ENCODE measurements at places on chromosomes 11 and 22. TPM values are rescaled to one million over a fixed set of nuclear protein-coding genes. Genes with fewer than 3 reads are reported as not detected.

GTSE1 gene
- 45.4 TPM for total RNA-seq

GPR152 gene
- not detected for total RNA-seq

SLCO2B1 gene
- 0.57 TPM for total RNA-seq

DNA sequence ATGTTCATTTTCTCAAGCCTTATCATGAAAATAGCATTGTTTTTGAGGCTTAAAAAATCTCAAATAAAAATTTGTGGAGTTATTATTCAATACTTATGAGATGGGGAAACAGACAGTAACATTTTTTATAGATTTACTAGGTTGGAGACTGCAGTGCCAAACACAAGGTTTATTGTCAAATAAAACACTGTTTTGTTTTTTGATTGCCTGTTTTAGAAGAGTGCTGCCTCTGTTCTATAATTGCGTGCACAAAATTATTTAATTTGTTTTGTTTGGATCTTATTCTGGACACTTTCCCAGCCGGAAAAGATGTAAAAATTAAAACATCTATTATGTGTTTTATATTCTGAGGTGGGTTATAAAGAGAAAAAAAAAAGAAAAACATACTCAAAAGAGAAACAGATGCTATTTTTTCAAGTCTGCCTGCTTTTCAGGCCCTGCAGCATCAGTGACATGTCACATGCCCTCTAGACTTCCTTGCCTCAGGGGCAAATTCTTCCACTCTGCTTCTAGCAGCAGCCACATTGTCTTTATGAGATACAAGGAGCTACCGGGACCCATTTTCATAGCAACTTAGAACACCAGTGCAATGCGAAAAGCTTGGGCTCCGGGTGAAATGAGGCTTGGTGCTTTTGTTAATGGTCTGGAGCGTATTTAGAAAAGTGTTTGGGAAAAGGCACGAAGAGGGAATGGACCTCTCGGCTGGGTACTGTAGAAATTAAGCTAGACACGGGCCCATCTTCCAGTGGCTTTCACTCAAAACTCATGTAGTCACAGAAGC, 77.5 kb downstream of the EFCAB6 start:
- H3K4me1 ChIP-seq = no peaks in the 10 kb centered on the region
- DNase-seq = no peak
- no peaks in the 10 kb centered on the region for H3K36me3 ChIP-seq
- no peaks in the 10 kb centered on the region for H3K27me3 ChIP-seq
- no peak overlapping the region for H3K4me3 ChIP-seq
- no peak overlapping the region for H3K27ac ChIP-seq

DNA sequence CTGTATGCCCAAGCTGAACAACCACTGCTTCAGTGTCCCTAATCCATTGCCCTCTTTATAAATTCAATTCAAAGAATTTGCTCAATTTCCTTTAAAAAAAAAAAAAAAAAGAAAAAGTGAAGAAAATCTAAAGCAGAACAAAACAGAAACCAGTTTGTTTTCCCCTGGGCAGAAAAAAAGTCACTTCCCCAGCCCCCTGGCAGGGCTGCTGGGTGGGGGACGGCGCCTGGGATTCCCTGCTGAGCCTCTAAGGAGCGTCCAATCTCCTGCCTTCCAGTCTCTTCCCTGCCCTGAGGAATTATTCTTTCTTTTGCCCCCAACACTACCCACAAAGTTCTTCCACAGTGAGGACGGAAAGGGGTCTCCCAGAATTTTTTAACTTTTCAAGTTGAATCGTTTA, 23.9 kb downstream of the DKK3 start:
- peaks cover 13% of the 10 kb centered on the region for H3K36me3 ChIP-seq
- H3K4me1 ChIP-seq = peaks cover 23% of the 10 kb centered on the region
- no peak overlapping the region for H3K4me3 ChIP-seq

- H3K36me3 ChIP-seq = no peaks in the 10 kb centered on the region
- H3K4me3 ChIP-seq = no peak overlapping the region
- peak; percentile 90 for DNase-seq
- peaks cover 9% of the 10 kb centered on the region for H3K4me1 ChIP-seq
- H3K27ac ChIP-seq = no peak overlapping the region
These were observed 17.5 kb downstream of the ATG16L2 start for GRCh38 chr11:72831521-72832300.

GRCh38 chr11:67293090-67293489, 4.0 kb downstream of the ANKRD13D start:
- H3K4me3 ChIP-seq = no peak overlapping the region
- peaks cover 3% of the 10 kb centered on the region for H3K4me1 ChIP-seq
- no peaks in the 10 kb centered on the region for H3K27me3 ChIP-seq
- DNase-seq = no peak
- no peak overlapping the region for H3K27ac ChIP-seq

DNA sequence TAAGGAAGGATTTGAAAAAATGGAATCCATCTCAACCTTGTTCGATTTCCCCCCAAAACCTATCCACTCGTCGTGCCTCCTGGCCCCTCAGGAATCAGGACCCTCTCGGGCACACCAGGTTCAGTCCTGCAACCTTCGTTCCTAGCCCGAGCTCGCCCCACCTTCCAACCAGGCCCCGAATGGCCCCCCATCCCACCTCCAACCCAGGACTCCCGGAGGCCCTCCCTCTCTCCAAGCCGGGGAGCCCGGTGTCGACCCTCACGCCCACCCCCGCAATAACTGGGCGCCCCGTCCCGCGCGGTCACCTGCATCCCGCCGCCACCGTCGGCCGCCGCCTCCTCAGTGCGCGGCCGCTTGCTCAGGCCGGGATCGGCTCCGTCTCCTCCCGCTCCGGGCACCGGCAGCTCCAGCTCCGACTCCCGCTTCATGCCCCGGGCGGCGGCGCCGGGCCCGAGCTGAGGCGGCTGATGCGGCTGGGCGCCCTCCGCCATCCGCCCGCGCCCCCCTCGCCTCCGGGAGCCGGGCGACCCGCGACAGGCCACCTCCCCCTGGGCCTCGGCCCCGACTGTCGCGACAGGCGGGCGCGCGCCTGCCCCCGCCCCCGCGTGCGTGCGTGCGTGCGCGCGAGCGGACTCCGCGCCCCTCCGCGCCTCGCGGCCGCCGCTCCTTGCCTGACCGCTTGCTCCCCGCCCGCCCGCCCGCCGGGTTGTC, 534 bp downstream of the RBFOX2 start:
- H3K27me3 ChIP-seq = no peaks in the 10 kb centered on the region
- DNase-seq = peak; percentile 67
- peaks cover 34% of the 10 kb centered on the region for H3K4me1 ChIP-seq
- H3K27ac ChIP-seq = peak overlapping the region; percentile 75
- peaks cover 4% of the 10 kb centered on the region for H3K36me3 ChIP-seq
- H3K4me3 ChIP-seq = peak overlapping the region; percentile 90

Data from WTC11 (cell line).